ENCODE measurements at places on chromosomes 4 and X. TPM values are rescaled to one million over a fixed set of nuclear protein-coding genes. Genes with fewer than 3 reads are reported as not detected.

KLHL4 gene
- total RNA-seq, result 1.0 TPM

GPRASP1 gene
- 5.5 TPM for total RNA-seq

ADH1A gene
- total RNA-seq, result 3.6 TPM

TCEAL2 gene
- total RNA-seq, result 5.4 TPM

IBSP gene
- not detected for total RNA-seq

MAGEH1 gene
- total RNA-seq, result 27.2 TPM

GRIA3 gene
- total RNA-seq, result not detected

MAGEA12 gene
- not detected for total RNA-seq

CISD2 gene
- total RNA-seq, result 24.7 TPM

SYNPO2 gene
- 38.9 TPM for total RNA-seq

REPS2 gene
- total RNA-seq, result 18.9 TPM

TBC1D19 gene
- total RNA-seq, result 10.0 TPM

NUP62CL gene
- 0.78 TPM for total RNA-seq

HTT-AS gene
- not detected for total RNA-seq

- DNase-seq, result no peak
- no peaks in the 10 kb centered on the region for H3K36me3 ChIP-seq
- no peaks in the 10 kb centered on the region for H3K4me1 ChIP-seq
- no peak overlapping the region for H3K27ac ChIP-seq
Measured at GRCh38 chr4:6011271-6011671, 7.0 kb downstream of the C4orf50 start.

DNA sequence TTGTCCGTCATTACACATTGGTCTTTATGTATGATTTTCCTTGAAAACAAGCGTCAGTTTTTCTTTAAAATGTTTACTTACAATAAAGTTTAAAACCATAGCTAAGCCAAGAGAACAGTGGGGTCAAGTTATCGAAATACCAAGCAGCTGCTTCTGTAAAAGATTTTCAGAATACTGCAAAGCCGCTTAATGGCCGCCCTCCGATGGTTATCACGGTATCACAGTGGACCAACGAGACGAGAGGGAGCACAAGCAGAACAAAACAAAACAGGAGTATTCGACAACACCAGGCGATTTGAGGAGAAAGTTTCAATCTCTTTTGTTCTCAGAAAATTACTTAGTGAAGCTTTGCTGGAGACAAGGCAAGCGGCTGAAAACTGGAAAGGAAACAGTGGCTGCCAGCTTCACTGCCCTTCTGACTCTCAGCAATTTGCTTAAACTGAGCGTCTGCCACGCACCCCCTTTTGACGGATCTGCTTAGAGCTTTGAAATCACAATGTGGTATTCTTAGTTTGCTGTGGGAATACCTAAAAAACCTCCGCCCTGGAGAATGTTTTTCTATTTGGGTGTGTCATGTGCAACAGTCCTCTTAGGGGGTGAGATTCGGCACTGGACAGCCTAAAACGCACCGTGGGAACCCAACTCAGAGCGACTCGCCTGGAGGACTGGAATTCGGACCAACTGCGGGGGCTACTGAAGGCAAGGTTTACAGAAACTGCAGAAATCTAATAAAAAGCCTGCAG lies 199.8 kb downstream of the NSUN7 start:
- H3K4me1 ChIP-seq, result peaks cover 14% of the 10 kb centered on the region
- H3K36me3 ChIP-seq, result peaks cover 2% of the 10 kb centered on the region
- no peak for DNase-seq
- H3K4me3 ChIP-seq, result no peak overlapping the region
- no peak overlapping the region for H3K27ac ChIP-seq

GRCh38 chr4:1113311-1114009 lies at the start of gene RNF212:
Gene RNF212, minus strand, starts transcription at chr4:1113564. Its CDS starts 100 bp downstream, at chr4:1113464.
- DNase-seq, result peak; percentile 83
- no peaks in the 10 kb centered on the region for H3K36me3 ChIP-seq
- no peaks in the 10 kb centered on the region for H3K4me1 ChIP-seq
- H3K27ac ChIP-seq, result no peak within 1 kb of the TSS

DNA sequence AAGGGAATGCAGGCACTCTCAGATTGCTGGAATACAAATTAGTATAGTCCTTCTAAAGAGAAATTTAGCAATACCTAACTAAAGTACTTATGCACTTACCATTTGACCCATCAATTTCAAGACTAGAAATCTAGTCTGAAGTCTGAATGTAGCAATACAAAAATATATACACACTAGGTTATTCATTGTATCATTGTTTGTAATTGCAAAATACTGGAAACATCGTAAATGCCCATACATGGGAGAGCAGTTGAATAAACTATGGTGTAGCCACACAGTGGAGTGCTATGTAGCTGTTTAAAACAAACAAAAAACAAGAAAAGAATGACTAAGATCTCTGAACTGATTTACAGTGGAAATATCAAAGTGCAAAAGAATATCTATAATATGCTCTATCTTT lies 346.4 kb downstream of the ZNF674 start:
- no peaks in the 10 kb centered on the region for H3K36me3 ChIP-seq
- DNase-seq, result no peak
- H3K4me3 ChIP-seq, result no peak overlapping the region

- H3K4me3 ChIP-seq, result no peak overlapping the region
- no peaks in the 10 kb centered on the region for H3K36me3 ChIP-seq
- no peaks in the 10 kb centered on the region for H3K27me3 ChIP-seq
- H3K4me1 ChIP-seq, result no peaks in the 10 kb centered on the region
- no peak for DNase-seq
Measured at GRCh38 chr4:145341381-145341780, 140.3 kb upstream of the SMAD1 start.

DNA sequence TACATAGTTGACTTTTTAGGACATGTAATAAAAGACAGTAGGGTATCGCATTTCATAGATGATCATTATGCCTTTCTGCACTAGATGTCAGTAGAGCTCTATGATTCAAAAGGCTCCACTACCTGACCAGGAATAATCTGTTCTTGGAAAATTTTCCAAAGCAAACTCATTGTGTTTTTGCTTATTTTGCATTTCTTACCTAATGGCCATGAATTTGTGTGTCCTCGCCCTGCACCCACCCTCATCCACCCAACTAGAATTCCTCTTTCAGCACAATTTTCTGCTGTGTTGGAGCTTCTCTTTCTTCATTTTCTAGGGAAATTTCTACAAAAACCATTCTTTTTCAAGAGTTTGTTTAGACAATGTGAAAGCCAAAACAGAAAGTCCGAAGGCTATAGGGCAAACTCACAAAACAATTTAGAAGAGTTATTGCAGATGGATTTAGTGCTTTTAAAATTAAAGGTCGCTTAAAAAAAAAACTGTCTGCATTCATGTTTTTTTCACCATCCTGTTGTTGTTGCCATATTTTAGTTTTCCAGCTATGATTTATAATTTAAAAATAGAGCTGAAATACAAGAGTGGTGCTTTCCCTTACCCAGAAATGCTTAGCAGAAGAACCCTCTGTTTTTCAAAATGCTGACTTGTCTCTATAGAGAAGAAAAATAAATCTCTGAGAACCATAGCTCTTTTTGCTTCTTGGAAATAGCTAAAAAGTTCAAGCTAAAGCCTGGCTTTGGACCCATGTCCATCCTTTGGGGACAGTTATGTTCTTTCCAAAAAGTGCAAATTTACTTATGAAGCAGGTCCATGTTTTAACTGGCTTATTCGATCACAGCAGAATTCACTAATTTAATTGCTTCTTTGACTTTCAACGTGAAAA lies 183.7 kb downstream of the SPATA18 start:
- H3K36me3 ChIP-seq, result no peaks in the 10 kb centered on the region
- H3K4me3 ChIP-seq, result no peak overlapping the region
- no peaks in the 10 kb centered on the region for H3K27me3 ChIP-seq
- H3K27ac ChIP-seq, result no peak overlapping the region
- no peaks in the 10 kb centered on the region for H3K4me1 ChIP-seq

DNA sequence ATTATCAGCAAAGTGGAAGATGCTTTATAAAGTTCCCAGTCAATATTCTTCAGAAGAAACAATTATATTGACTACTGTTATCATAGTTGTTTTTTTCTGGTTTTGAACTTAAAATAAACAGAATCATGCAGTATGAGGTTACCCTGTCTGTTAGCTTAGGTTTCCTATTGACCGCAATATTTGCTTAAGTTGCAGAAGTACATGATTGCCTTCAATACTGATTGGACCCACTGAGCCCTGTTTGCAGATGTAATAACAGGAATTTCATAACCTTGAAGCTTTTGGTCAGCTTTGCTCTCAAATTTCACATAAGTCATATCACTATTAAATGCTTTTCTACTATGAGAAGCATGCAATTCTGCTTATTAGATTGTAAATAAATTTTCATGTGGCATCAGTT lies 229.1 kb upstream of the FSTL5 start:
- no peak overlapping the region for H3K4me3 ChIP-seq
- H3K27ac ChIP-seq, result no peak overlapping the region

DNA sequence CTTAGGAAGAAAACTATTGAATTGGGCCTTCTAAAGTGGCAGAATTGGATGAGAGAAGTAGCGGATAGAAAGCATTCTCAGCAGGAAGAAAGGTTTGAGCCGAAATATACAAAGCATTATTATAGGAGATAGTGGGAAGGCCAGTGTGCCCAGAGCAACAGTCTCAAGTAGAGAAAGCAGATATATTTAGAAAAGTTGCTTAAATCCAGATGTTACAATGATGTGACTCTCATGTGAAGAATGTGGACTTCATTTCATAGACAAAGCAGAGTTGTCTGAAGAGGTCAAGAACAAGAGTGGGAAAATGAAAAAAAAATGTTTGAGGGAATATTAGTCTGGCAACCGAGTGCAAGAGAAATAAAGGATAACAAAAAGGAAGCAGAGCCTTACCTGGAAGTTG lies 66.9 kb downstream of the SYNPO2 start:
- no peaks in the 10 kb centered on the region for H3K36me3 ChIP-seq
- H3K4me1 ChIP-seq, result no peaks in the 10 kb centered on the region
- no peak overlapping the region for H3K4me3 ChIP-seq
- H3K27me3 ChIP-seq, result no peaks in the 10 kb centered on the region
- no peak overlapping the region for H3K27ac ChIP-seq

DNA sequence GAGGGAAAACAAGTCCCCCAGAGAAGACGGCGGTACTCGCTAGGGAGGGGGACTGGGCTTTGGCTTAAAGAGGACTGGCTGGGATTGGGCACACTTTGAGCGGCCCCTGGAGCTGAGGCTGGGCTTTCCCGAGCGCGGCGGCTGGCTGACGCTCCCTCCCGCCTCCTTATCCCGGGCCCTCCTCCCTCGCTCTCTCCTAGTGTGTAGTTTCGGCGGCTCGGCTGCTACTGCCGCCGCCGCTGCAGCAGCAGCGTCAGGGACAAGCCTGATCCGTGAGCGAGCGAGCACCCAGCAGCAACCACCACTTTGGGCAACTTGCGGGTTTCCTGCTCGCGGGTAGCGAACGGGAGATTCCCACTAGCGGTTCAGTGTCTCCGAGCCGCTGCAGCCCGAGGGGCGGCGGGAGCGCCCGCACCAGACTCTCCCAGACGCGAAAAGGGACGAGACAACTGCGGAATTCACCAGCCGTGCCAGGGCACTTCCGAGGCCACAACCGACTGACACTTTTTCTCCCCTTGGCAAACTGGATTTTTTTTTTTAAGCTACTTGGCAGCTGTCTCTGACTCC lies 632 bp upstream of the PCDH7 start:
- H3K4me1 ChIP-seq, result peaks cover 21% of the 10 kb centered on the region
- H3K27me3 ChIP-seq, result peaks cover 58% of the 10 kb centered on the region
- peak overlapping the region; percentile 55 for H3K4me3 ChIP-seq
- no peaks in the 10 kb centered on the region for H3K36me3 ChIP-seq

GRCh38 chrX:80876877-80877276 lies 67.2 kb upstream of the BRWD3 start:
- DNase-seq, result no peak
- H3K4me3 ChIP-seq, result no peak overlapping the region
- no peaks in the 10 kb centered on the region for H3K27me3 ChIP-seq
- H3K36me3 ChIP-seq, result no peaks in the 10 kb centered on the region
- no peaks in the 10 kb centered on the region for H3K4me1 ChIP-seq
- no peak overlapping the region for H3K27ac ChIP-seq

DNA sequence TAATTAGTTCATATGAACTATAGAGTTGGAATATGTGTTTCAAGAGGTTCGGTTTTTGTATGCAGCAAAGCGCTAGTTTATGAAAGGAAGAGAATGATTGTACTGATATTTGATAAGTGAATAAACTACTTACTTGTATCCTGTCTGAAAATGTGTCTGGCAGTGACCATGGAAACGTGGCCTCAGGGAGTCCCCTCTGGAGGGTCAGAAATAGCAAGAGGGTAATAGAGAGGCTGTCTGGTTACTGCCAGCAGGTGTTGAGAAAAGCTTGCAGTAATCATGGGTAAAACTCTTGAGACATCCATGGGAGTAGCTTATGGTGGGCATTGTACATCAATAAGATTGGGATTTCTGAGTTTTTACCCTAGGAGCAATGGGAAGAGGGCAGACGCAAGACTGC lies 77.1 kb downstream of the DCLK2 start:
- no peaks in the 10 kb centered on the region for H3K27me3 ChIP-seq
- no peak overlapping the region for H3K4me3 ChIP-seq
- no peak for DNase-seq
- H3K36me3 ChIP-seq, result no peaks in the 10 kb centered on the region

- H3K4me1 ChIP-seq, result no peaks in the 10 kb centered on the region
- DNase-seq, result no peak
- H3K27me3 ChIP-seq, result no peaks in the 10 kb centered on the region
- no peak overlapping the region for H3K27ac ChIP-seq
- H3K36me3 ChIP-seq, result no peaks in the 10 kb centered on the region
Measured at GRCh38 chr4:13266687-13267086, 217.5 kb downstream of the RAB28 start.

- H3K4me3 ChIP-seq, result no peak overlapping the region
- H3K36me3 ChIP-seq, result no peaks in the 10 kb centered on the region
- no peak overlapping the region for H3K27ac ChIP-seq
- DNase-seq, result no peak
- no peaks in the 10 kb centered on the region for H3K4me1 ChIP-seq
Measured at GRCh38 chr4:174120446-174121295, 162.8 kb downstream of the FBXO8 start.

DNA sequence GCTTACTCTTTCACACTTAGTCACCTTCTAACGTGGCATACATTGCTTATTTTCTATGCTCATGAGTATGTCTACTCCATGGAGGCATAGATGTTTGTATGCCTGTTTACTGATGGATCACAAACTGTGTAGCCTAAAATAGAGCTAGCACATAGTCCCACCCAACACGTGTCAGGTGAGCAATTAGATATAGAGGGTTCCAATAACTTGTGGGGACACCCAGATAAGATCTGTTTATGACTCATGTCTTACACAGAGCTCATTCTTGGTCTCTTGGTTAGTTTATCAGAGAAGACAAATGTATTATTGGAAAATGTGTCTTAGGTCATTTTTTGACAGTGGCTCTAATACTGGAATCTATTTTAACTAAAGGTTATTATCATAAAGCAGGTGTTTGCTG lies 6.8 kb downstream of the ZFP42 start:
- no peaks in the 10 kb centered on the region for H3K4me1 ChIP-seq
- no peak overlapping the region for H3K4me3 ChIP-seq
- H3K27ac ChIP-seq, result no peak overlapping the region
- DNase-seq, result no peak

DNA sequence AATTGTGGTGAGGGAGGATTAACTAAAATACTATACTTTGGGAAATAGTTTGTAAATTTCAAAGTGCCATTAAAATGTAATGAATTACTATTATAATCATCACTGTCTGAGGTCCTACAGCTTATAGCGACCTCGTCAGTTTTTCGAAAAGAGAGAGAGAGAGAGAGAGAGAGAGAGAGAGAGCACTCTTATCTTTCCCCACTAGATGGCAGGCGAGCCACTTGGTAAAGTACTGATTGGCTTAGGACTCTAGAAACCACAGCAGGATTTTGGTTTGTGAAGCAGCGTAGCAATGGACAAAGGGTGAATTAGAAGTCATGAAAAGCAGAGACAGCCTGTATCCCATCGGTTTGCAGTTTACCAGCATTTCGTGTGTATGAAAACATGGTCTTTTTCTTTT lies 52.5 kb downstream of the LINC00632 start:
- H3K36me3 ChIP-seq, result no peaks in the 10 kb centered on the region
- H3K27me3 ChIP-seq, result no peaks in the 10 kb centered on the region
- no peak for DNase-seq
- no peak overlapping the region for H3K27ac ChIP-seq
- H3K4me1 ChIP-seq, result no peaks in the 10 kb centered on the region
- H3K4me3 ChIP-seq, result no peak overlapping the region

Measured in upper lobe of right lung (tissue), 1 donor.